Left renal cortex interstitium (tissue), 4 donors: ENCODE measurements at places on chromosomes 13 and 19. TPM values are rescaled to one million over a fixed set of nuclear protein-coding genes. Genes with fewer than 3 reads are reported as not detected.

ZNF442 gene
- polyA plus RNA-seq: 8.6 TPM

CEACAM5 gene
- 0.13 TPM for polyA plus RNA-seq

ERICH4 gene
- polyA plus RNA-seq: 6.8 TPM

CTU1 gene
- polyA plus RNA-seq: 3.2 TPM

IGFL2 gene
- polyA plus RNA-seq: not detected

C1QTNF9B gene
- polyA plus RNA-seq: not detected

ZNF649 gene
- polyA plus RNA-seq: 25.1 TPM

FBN3 gene
- polyA plus RNA-seq: 50.5 TPM

ICAM5 gene
- 0.22 TPM for polyA plus RNA-seq

ANKLE1 gene
- 1.6 TPM for polyA plus RNA-seq

GRCh38 chr13:108508263-108508662, 121.1 kb upstream of the MYO16 start:
- DNase-seq: no peak

GRCh38 chr19:54209811-54210494, 9.3 kb downstream of the RPS9 start:
- DNase-seq: peak; percentile 71

GRCh38 chr19:18185538-18185937, 7.5 kb upstream of the MPV17L2 start:
- DNase-seq: no peak

- no peak for DNase-seq
Observed at GRCh38 chr13:97809576-97809975, 143.9 kb upstream of the IPO5 start.

GRCh38 chr13:107649079-107649478, 566.3 kb downstream of the LIG4 start:
- no peak for DNase-seq

DNA sequence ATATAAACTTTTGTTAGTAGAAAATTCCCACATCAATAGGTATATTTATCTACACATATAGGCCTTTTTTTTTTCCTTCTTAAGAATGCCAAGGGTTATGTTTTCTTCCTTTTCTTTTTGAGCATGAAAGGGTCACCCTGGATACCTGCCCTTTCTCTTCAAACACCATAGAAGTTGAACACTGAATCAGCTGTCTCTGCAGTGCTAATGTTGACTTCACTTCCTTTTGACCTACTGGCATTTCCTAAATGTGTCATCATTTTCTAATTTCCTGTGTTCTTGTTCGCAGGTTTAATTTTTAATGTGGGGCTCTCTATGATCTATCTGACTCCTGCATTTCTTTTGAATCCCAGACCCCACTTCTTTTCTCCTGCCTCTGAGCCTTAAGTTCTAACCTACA, 532.0 kb downstream of the GPC6 start:
- no peak for DNase-seq

DNA sequence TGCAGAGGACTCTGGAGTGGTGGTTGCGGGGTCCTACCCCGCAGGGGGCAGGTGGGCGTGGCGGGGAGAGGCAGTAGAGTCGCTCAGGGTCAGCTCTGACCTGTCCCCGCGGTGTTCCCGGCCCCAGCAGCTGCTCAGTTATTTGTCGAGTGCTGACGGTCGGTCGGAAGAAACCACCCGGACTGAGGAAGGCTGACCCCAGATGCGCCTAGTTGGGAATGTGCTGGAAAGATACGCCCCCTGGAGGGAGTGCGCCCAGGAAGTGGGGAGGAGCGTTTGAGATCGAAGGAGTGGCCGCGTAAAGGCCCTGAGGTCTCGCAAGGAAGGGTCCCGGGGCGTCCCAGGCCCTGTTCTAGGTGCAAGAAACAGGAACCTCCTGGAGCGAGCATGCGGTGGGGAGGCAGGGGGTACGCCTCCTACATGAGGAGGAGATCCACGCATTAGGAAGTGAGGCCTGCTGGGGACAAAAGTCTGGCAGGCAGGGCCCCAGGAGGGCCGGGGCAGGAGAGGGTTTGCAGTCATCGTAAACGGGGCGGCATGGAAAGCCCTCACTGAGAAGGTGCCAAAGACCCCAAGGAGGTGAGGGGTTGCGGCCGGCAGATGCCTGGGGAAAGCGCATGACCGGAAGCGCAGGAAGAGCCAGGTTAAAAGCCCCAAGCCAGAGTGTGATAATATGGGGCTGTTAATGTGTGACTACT, 9.2 kb downstream of the CCDC8 start:
- DNase-seq: no peak

- no peak for DNase-seq
Observed at GRCh38 chr13:33828431-33829129, 10.6 kb downstream of the RFC3 start.

DNA sequence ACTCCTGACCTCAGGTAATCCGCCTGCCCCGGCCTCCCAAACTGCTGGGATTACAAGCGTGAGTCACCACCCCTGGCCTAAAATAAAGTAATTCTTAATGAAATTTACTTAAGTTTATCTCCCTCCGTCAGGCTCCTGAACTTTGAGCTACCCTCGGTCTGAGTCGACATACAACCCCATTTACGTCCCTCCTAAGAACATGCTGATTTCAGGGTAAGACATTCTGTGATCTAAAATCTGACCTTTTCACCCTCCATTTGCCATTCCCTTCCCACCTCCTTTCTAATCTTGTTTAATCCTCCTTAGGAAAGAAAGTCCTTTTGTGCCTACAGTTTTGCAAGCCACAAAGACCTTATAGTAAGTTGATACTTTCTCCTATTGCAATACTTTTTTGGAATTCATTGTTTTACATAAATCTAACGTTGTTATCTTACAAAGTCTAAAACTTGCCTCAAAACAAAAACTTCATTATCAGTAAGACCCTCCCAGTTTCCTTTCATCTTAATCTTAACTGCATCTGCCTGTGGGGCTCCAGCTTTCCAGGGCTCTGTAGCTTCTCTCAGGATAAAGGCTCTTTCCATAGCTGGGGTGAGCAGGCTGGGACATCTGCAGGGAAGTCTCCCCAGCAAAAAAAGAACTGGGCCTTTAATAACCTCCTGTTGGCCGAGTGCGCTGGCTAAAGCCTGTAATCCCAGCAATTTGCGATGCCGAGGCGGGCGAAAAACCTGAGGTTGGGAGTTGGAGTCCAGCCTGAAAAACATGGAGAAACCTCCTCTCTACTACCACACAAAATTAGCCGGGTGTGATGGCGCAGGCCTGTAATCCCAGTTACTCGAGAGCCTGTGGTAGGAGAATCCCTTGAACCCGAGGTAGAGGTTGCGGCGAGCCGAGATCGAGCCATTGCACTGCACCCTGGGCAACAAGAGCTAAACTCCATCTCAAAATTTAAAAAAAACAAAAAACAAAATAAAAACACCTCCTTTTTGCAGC, 143.1 kb downstream of the ZNF737 start:
- DNase-seq: no peak

GRCh38 chr13:43933378-43933777, 53.7 kb downstream of the LACC1 start:
- no peak for DNase-seq

GRCh38 chr13:98129059-98129746, 13.7 kb upstream of the FARP1 start:
- no peak for DNase-seq

DNA sequence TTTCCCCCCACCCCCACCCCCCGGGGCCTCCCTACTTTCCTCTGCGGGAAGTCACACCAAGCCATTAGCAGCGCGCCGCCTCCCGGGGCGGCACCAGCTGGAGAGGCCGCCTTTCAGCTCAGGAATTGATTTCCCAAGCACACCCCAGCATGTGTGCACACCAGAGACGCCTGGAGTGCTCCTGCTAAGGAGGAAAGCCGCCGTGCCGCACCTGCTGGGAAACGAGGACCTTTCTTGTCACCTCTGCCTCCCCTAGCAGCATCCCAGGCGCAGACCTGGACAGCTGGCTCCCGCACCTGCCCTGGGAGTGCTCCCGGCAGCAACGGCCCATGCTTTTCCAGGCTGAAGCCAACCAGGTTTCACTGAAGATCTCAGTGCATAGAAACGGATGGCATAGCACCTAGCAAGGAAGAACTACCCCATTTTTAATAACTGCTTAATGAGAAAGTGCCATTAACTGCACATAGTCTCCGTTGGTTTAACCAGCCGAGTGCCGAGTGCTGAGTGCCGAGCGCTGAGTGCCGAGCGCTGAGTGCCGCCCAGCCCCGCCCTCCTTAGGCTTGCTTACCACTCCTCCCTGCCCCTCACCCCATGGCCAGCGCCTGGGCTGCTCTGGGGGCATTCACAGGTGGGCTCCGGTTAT, 165.0 kb downstream of the USP12 start:
- no peak for DNase-seq

DNA sequence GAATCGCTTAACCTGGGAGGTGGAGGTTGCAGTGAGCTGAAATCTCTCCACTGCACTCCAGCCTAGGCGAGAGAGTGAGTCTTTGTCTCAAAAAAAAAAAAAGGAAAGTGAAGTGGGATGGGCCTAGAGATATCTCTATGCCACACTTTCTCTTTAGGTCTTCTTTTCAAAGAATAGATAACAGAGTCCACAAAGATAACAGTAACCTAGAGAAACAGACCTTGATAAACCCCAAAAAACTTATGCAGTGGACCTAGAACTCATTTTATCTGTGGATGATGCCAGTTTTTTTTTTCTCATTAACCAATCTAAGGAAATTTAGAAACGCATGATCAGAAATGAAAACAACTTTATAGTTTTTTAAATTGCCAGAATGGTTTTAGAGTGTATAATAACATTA, 227.4 kb downstream of the LHFPL6 start:
- no peak for DNase-seq

- DNase-seq: no peak
Observed at GRCh38 chr13:94617389-94618000, 15.8 kb downstream of the GPR180 start.

- no peak for DNase-seq
Observed at GRCh38 chr19:18171605-18172327, 1.8 kb upstream of the IFI30 start.

GRCh38 chr13:77222000-77222690, 104.7 kb downstream of the MYCBP2 start:
- DNase-seq: no peak

- no peak for DNase-seq
Observed at GRCh38 chr19:30309176-30309575, 63.0 kb upstream of the ZNF536 start.

DNA sequence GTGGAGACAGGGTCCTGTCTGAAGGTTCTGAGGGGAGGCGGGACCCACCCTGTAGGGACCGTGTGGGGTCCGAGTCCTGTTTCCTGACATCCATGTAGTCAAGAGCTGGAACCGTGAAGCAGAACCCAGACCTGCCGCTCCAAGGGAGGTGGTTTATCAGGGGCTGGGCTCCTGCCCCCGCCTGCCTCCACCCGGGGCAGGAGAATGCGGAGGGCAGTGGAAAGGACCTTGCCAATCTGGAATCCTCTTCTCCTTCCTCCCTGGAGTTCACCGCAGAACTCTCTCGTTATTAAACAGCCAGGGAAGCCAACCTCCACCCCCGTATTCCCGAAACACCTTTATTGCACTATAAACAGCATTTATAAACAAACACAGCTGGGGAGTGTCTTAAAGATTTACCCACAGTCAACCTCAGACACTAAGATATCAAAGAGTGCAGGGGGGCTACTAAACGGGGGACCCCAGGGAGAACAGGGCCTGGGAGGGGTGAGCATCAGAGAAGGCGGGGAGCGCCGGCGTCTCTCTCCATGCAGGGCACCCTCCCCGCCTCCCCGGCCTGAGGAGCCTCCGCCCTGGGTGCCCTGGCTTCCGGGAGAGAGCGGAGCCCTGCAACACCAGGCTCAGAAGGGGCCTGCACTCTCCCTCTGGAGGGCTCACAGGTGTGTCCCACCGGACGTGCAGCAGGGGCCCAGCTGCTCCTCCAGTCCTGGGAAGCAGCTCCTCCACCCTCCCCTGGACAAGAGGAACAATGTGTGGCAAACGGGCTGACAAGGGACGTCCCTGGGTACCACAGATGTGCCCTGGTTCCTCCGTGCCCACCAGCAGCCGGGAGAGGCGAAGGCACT, 3.6 kb downstream of the C2CD4C start:
- no peak for DNase-seq

GRCh38 chr13:102039264-102039663, 362.6 kb downstream of the FGF14 start:
- no peak for DNase-seq
